Fibroblast of villous mesenchyme (primary cell): ENCODE measurements at places on chromosomes 5 and 9. TPM values are rescaled to one million over a fixed set of nuclear protein-coding genes. Genes with fewer than 3 reads are reported as not detected.

ST6GALNAC6 gene
- total RNA-seq = 39.9 and 44.0 TPM in 2 replicates

SHC3 gene
- total RNA-seq = 7.4 and 11.7 TPM in 2 replicates

SLC36A3 gene
- not detected in 2 replicates for total RNA-seq

CTSV gene
- 0.32 and 0.43 TPM in 2 replicates for total RNA-seq

MYOZ3 gene
- total RNA-seq = under 0.01 TPM in 2 replicates

ACSL6 gene
- total RNA-seq = 0.43 TPM in 1 of 2 replicates, not detected in the other
